ENCODE measurements at places on chromosomes 3 and 15.
A peak's percentile ranks its signal among the peaks of the same experiment; 100 is the strongest.

- DNase-seq = no peak
These were observed 860.1 kb downstream of the MCTP2 start for GRCh38 chr15:95091444-95091843.

DNA sequence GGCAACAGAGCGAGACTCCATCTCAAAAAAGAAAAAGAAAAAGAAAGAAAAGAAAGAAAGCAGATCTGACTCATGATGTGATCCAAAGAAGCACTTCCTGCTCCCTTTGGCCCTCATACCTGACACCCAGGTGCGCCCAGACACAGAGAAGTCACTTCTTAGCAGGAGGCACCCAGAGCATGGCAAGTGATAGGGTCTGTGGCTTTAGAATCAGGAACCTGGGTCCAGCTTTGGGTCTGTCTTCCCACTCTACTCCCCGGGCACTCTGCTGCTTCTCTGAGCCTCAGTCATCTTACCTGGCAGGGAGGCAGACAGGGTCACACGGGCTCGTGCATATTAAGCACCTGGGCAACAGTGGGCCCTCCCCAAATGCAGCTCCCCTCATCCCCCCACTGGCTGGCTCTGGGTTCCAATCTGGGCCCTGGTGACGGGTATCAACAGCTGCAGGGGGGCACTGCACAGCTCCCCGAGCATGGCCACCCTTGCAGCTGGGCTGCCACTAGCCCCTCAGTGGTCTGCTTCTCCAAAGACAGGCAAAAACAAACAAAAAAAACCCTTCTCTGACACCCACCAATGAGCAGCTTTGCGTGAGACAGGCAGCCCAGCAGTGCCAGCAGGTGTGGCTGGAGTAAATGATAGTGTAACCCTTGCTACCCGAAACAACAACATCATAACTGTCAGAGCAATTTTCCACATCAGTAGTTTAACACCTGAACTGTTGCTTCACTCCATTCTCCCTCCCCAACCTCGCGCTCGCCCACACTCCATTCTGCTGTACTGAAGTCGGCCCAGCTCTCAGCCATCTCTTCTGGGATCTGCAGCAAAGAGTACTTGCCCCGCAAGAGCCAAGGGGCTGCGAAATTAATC, 99.8 kb downstream of the MEGF11 start:
- no peak for DNase-seq

DNA sequence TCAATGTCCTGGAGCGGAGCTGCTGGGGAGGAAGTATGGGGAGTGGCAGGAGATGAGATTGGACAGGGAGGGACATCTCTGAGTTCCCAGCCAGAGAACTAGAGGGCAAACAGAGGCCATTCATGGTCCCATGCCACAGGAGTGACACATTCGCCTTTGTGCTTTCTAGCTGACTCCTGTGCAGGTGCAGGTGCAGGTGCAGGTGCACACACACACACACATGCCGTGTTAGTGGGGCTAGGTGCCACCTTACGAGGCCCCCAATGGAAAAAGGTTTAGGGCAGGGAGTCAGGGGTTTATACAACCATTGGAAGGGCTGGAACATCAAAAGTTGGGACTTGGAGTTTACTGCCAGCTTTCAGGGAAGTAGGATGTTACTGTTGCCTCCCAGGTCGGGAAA, 52.0 kb downstream of the TPRA1 start:
- no peak for DNase-seq

GRCh38 chr15:73442421-73442820, 543 bp upstream of the REC114 start:
- no peak for DNase-seq

GRCh38 chr3:16721494-16721893, 116.3 kb upstream of the DAZL start:
- no peak for DNase-seq

DNA sequence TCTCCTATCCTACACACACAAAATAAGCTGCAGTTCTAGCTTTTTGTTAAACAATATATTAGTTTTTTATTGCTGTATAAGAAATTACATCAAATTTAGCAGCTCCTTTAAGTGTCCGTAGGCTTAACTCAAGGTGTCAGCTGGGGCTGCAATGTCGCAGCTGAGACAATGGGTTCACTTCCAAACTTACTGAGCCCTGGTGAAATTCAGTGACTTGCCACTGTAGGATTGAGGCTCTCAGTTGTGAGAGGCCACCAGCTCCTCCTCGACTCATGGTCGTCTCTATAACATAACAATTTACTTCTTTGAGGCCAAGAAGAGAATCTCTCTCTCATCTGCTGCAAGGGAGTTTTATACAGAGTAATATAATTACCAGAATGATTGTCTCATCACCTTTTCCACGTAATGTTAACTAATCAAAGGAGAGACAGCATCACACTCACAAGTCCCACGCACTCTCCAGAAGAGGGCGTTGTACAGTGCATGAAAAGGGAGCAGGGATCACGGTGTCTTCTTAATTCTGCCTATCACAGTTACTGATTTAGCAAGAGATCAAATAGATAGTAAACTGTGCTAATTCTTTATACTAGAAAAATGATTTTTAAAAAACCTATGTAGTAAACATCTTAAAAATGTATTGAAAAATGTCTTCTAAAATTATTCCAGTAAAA, 735.6 kb upstream of the GBE1 start:
- no peak for DNase-seq

- peak; percentile 100 for DNase-seq
These were observed 3.1 kb upstream of the LARP6 start for GRCh38 chr15:70856884-70857561.

DNA sequence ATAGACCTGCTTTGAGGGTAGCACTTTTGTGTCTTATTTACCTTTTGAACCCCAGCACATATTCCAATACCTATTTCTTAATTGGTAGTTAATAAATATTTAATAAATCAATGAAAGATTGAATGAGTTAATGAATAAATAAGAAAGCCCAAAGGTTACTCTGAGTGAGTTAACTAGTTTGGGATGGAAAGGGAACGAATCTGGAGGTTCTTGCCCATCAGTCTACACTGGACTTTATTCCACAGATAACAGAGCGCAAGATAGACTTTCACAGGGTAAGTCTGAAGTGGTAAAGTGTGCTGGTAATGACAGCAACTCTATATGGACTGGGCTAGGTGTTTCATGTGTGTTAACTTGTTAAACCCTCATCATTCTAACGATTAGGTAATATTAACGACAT, 33.1 kb upstream of the MED12L start:
- DNase-seq = no peak

GRCh38 chr3:4394048-4394447, 73.0 kb downstream of the SUMF1 start:
- peak; percentile 15 for DNase-seq

GRCh38 chr3:186466391-186466974, 77.7 kb downstream of the CRYGS start:
- no peak for DNase-seq

- no peak for DNase-seq
These were observed 87.6 kb downstream of the RYK start for GRCh38 chr3:134163096-134163495.

DNA sequence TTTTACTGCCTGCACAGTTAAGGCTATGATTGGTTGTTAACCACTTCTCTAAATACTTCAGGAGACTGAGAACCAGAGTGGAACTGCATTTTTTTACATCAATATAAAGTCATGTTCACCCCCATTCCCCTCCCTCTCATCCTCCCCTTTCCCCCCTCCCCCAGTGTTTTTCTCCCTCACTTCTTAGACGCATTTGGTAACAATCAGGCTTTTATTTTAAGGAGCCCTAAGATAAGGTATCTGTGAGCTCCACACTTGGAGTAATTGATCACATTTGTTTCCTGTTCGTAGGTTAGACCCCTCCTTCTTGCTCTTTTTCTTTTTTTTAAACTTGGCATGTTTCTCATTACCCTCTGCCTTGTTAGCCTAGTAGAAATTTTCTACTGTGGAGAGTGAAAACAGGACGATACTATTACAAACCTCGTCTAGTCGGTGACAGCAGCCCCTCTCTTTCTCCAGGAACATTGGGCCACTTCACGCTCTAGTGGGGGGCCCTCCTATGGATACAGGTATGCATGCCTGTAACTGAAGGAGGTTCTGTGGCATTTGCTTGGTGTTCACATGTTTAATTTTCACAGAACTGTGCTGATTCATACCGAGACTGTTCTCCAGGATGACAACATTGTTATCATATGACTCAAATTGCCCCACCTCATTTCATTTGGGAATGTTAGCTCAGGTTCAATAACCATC, 314.4 kb downstream of the MECOM start:
- DNase-seq = peak; percentile 7

DNA sequence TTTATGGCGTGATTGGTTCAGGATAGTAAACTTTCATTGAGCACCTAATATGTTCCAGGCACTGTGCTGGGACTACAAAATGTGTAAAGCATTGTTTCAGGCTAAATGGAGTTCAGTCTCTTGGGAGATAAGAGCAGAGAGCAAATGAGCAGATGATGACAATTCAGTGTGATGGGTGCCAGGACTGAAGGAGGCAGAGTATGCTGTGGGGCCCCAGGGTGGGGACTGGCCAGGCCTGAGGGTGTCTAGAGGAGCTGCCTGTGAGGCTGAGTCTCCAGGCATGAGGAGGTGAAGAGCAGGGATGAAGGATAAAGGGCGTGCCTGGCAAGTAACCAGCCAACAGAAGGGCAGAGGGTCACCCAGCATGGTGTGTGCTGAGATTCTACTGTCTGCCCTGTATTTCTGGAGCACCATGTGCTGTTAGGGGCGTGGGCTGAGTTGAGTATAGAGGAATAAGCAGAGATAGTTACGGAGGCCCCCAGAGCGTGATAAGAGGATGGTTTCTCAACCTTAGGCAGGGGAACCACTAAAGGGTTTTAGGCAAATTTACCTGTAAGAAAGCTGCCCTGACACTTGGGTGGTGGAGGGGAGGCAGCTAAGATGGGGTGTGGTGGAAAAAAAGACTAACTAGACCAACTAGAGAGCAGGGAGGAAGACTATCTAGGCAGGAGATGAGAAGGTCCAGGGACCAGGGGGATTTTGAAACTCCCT, 38.5 kb downstream of the EPHB1 start:
- DNase-seq = no peak

GRCh38 chr15:56813995-56814394, 80.7 kb upstream of the ZNF280D start:
- no peak for DNase-seq

GRCh38 chr3:65262548-65262947, 574.7 kb upstream of the ADAMTS9 start:
- DNase-seq = no peak

GRCh38 chr15:85722374-85723152, 72.2 kb downstream of the KLHL25 start:
- DNase-seq = no peak

DNA sequence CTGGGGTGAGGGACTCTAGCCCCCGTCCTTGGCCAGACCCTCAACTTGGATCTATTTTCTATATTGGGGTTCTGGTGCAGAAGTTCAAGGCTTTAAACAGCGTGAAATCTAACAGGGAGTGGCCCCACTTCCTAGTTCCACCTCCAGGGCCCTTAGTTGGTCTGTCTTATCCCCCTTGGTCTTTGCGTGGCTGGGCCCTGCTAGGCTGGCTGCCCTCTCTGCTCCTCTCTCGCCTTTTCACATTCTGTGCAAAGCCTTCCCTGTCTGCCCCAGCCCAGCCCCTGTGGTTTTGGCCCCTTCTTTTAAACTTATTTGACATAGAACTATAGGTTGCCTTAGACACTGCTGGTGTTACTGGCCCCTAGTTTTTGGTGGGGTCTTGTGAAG, 5.6 kb downstream of the PPCDC start:
- no peak for DNase-seq

DNA sequence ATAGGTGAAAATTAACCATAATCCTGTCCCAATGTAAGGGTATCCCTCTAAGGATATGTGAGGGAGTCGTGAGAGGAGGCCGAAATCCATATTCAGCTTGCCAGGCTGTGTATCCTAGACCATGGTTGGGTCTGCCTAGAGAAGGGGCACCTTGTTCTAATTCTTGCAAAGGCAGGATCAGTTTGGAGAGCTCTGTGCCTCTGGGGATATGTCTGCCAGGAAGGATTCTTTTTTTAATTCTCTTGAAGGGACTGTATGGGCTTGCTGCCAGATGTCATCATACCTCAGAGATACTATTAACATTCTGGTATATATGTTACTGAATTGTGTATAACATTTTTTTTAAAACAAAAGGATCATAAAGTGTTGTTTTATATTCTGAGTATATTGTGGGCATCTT, 2.4 kb downstream of the ATP1B3 start:
- peak; percentile 64 for DNase-seq

GRCh38 chr3:33364531-33365128, 75.6 kb downstream of the UBP1 start:
- peak; percentile 37 for DNase-seq

- DNase-seq = no peak
These were observed 223.8 kb downstream of the ADAMTS9 start for GRCh38 chr3:64463981-64464380.

GRCh38 chr15:31559786-31560185, 233.2 kb downstream of the KLF13 start:
- no peak for DNase-seq

DNA sequence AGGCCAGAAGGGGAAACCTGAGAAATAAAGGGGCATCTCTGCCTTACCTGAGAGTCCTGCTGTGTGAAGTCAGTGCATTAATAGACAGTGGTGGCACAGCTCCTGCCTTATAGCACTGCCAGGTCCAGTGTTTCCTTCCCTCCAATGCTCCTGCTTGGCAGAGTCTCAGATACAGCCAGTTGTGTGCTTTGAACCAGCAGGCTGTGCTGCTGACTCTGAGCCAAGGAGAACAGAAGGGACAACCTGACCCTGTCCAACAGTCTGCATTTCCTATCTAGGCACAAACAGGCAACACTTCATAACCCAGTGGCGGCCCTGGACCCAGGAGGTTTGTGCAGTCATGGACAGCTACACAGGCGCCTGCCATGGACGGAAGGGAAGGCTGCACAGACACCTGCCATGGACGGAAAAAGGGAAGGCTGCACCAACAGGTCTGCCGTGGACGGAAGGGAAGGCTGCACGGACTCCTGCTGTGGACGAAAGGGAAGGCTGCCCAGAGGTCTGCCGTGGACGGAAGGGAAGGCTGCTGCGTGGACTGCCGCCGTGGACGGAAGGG, 33.9 kb upstream of the PLXNA1 start:
- DNase-seq = no peak

DNA sequence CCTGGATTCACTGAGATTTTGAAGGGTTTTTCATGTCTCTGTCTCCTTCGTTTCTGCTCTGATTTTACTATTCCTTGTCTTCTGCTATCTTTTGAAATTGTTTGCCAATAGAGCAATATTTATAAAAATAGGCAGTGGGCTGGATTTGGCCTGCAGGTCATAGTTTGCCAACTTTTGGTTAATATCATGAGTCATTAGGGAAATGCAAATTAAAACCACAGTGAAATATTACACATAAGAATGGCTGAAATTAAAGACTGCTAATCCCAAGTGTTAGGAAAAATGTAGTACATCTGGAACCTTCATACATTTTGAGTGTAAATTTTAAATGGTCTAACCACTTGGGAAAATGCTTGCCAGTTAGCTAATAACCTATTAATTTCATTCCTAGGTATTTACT, 56.3 kb downstream of the ABI3BP start:
- DNase-seq = no peak

- DNase-seq = no peak
These were observed 120.6 kb downstream of the PPM1L start for GRCh38 chr3:160876643-160877042.

DNA sequence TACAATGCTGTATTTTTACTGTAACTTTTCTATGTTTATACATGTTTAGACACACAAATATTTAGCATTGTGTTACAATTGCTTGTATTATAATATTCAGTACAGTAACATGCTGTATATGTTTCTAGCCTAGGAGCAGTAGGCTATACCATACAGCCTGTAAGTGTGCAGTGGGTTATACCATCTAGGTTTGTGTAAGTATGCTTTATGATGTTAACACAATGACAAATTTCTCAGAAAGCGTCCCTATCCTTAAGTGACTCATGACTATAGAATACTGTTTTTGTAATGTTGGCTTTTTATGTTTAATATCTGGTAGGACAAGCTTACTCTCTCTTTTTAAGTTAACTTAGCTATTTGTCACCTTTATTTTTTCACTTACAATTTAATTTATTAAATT, 127.5 kb upstream of the THRB start:
- DNase-seq = no peak
